Substantia nigra (tissue), 51 donors: ENCODE measurements at places on chromosomes 11 and 22.

DNA sequence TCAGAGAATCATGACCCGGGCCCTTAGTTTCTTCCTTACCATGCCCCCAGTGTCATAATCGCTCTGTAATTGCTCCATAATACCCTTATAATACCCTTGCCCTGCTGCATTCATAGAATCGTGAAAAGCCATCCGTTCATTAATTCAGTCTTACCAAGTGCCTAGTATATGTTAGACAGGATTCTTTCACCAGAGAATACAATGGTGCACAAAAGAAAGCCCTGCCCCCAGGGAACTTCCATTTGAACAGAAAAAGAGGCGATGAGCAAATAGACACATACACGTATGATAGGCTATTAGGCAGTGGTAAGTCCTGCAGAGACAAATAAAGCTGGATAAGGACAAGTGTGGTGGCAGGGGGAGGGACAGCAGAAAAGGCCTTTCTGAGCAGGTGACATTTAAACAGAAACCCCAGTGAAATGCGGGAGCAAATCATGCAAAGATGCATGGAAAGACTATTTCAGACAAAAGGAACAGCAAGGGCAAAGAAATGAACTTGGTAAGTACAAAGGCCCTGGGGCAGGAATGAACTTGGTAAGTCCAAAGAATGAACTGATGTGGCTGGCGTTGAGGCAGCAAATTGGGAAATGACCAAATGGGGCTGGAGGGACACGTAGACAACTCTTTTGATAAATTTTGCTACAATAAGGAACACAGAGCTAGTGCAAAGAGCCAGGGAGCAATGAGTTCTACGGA lies 74.6 kb upstream of the CREB3L1 start:
- no peak for DNase-seq

GRCh38 chr11:77409046-77409445 lies 64.8 kb downstream of the PAK1 start:
- no peak for DNase-seq

GRCh38 chr11:16380941-16381568 lies 24.7 kb upstream of the SOX6 start:
- no peak for DNase-seq

DNA sequence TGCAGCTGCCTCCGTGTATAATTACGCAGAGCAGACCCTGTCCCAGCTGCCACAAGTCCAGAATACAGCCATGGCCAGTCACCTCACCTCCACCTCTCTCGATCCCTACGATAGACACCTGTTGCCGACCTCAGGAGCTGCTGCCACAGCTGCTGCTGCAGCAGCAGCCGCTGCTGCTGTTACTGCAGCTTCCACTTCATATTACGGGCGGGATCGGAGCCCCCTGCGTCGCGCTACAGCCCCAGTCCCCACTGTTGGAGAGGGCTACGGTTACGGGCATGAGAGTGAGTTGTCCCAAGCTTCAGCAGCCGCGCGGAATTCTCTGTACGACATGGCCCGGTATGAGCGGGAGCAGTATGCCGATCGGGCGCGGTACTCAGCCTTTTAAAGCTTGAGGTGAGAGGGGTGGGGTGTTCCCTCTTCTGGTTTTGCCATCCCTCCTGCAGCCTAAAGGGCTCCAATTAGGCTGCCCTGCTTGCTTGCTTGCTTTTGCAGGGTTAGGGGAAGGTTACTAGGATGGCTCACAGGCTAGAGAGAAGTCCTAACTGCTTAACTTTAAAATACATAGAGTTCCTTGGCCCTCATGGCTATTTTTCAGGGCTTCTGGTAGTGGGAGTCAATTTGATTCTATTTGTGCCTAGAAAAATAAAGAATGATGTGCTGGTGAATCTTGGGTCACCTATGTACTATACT lies 5.4 kb downstream of the RBM4 start:
- DNase-seq, result no peak

DNA sequence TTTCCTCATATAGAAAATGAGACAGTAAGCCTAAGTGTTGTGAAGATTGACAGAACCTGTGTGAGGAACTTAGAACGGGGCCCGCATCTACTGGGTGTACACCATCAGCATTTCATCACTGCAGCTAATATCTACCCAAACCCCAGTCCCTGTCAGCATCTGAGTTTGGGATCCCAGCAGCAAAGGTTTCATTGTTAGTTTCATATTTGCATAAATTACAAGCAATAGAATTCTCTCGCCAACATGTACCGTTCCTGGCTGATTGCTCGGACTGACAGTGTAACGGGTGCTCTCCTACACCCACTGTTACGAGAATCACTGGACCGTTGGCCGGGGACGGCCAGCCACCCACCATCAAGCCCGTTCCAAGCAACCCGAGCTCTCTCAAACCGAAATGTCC lies 10.4 kb upstream of the TMPRSS6 start:
- no peak for DNase-seq

DNA sequence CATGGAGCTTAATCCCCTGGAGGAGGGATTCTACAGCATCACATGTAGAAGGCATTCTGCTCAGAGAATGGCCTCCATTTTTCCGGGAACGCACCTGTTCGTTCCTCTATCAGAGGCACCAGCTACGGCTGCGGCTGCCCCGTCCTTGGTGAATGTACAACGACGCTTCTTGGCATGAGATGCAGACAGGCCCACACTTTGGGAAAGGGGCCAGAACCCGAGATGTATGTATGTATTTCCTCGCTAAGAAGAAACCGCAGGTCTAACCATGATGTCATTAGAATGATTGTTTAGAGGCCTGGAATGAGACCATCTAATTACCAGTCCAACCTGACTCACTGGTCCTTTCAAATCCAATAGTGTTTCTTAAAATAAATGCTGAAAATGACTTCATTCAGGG lies 1293.4 kb downstream of the TBC1D22A start:
- no peak for DNase-seq

DNA sequence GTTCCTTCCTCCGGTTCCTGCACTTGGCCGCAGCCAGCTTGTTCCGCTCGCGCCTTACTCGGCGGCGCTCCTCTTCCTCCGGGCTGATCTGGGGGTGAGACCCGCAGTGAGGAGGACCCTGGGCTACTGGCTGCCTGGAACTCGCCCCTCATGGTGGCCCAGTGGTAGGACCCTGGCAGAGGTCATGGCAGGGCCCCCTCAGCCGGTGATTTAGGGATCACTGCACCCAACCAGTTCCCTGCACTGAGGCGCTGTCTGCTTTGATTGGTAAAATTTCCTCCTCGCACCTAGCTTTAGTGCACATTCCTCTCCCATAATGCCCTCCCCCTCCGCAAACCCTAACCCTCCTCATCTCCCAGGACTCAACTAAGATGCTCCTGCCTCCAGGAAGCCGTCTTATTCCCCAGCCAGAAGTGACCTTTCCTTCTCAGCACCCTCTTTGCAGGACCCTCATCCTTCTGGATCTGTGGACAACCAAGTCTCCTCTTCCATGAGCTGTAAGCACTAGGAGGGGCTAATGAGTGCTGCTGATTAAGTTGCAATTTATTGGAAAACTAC lies 3.6 kb downstream of the CCDC85B start:
- peak; percentile 19 for DNase-seq

- no peak for DNase-seq
These were observed 18.4 kb downstream of the ACO2 start for GRCh38 chr22:41487037-41487935.

GRCh38 chr11:118258410-118258809 lies 5.7 kb downstream of the MPZL2 start:
- DNase-seq, result no peak

- no peak for DNase-seq
These were observed 200.7 kb upstream of the NCAM1 start for GRCh38 chr11:112760396-112761059.

GRCh38 chr11:88012456-88012855 lies 162.8 kb downstream of the RAB38 start:
- no peak for DNase-seq

GRCh38 chr22:33209930-33210784 lies 152.0 kb upstream of the SYN3 start:
- DNase-seq, result no peak

DNA sequence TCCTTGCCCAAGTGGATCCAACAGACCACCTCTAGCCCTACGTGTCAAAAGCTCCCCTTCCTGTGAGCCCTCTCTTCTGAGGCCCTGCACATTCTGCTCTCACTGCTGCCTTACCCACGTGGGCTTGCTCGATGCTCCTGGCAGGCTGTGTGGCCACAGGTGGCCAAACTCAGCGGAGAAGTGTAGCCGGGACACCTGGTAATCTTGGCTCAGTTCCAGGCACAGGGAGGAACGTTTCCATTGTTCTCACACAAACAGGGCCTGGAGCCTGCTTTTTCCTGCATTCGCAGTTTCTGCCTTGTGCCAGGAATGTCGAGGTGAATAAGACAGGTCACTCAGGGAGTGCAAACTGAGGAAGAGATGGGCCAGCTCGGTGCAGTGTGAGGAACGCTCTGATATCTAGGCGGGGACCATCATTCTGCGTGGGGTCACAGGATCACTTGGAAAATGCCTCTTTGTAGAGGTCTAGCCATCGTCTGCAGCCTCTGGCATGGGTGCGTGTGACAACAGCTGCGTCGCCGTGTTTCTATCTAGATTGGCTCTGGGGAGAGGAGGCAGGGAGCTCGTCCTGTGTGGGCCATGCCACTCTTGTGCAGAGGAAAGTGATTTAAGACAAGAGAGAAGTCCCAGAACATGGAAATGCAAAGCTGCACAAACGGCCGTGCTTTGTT lies 127.6 kb upstream of the PARVA start:
- DNase-seq, result no peak

DNA sequence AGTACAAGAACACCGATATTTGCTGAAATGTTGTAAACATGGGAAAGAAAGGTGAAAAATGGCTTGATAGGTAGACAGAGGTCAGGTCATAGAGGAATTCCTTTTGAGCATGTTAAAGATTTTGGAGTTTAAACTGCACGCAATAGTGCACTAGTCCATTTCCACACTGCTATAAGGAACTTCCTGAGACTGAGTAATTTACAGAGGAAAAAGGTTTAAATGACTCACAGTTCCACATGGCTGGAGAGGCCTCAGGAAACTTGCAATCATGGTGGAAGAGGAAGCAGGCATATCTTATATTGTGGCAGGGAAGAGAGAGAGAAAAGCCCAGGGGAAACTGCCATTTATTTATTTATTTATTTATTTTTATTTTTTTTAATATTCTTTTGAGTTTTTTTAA lies 5.0 kb downstream of the OR10A5 start:
- DNase-seq, result no peak

GRCh38 chr11:61509043-61510029 lies 787 bp downstream of the LRRC10B start:
- no peak for DNase-seq

GRCh38 chr11:103703437-103703836 lies 333.0 kb upstream of the DDI1 start:
- no peak for DNase-seq

- no peak for DNase-seq
These were observed 440.1 kb upstream of the CCDC90B start for GRCh38 chr11:83726316-83726715.

GRCh38 chr11:108880510-108880909 lies 215.6 kb downstream of the DDX10 start:
- no peak for DNase-seq

- no peak for DNase-seq
These were observed 82.4 kb upstream of the EIF3D start for GRCh38 chr22:36611241-36611976.

DNA sequence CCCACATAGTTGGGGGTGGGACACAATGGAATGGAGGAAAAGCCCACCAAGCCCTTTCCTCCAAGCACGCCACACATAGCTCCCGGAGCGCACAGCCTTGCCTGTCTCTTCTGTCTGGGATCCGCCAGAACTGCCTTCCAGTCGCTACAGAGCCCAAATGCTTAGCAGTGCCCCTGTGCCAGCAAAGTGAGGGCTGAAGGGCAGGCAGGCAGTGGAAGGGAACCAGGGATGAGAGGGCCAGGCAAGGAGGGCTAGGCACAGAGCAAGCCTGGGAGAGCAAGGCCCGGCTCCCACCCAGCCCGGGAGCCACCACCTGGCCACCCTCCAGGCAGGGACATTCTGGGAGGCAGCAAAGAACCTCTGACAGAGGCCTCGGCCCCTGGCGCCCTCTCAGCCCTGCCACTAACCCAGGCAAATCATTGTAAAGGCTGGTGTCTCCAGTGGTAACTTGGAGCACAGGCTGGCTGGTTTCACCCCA lies 32.5 kb downstream of the PPP2R1B start:
- peak; percentile 36 for DNase-seq

DNA sequence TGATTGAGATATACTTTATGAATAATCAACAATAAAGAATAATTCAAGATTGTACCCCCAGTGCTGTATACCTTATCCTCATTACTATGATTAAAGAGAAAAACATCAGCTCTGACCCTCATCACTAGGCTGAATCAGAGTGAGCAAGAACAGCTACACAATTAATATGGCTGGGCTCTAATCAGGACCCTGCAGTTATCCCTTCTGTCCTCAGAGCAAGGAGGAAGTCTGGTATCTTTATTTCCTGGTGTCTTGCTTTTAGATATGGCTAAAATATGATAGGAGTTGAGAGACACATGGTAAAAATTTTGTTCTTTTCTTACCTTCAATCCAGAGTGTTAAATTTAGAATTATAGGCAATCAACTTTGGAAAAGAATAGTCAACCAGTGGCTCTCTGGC lies 28.6 kb upstream of the GAB2 start:
- no peak for DNase-seq

DNA sequence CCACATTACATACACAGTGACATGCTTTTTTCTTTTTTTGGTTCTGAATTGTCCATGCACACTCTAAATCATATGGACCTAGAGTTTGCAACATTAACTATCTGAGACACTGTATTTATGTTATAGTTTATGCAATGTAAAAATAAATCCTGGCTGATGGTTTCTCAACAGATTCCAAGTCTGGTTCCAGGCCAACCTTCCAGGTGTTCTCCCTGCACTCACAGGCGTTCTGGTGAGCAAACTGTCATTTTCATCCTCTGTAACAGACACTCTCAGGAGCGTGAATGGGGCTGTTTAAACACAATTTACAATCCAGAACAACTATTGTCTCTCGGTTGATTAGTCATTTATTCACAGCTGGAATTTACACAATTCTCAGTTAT lies 36.5 kb upstream of the ANKK1 start:
- no peak for DNase-seq

GRCh38 chr11:73189315-73189714 lies 28.8 kb upstream of the P2RY2 start:
- DNase-seq, result peak; percentile 27

DNA sequence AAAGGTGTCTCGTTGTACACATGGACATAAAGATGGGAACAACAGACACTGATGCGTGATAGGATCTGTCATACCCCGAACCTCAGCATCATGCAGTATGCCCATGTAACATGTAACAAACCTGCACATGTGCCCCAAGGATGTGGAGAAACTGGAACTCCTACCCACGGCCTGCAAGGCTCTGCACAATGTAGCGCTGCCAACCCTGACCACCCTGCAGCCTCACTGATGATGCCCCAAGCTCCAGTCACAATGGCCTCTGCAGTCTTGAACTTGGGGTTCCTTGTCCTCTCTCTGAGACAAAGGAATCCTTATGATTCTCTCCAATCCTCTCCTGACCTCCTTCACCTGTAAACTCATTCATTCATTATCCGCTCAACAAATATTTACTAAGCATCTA lies 14.2 kb downstream of the LMO1 start:
- DNase-seq, result no peak

GRCh38 chr11:130400781-130401483 lies 27.5 kb downstream of the ADAMTS8 start:
- DNase-seq, result no peak
